ENCODE measurements at places on chromosomes 6 and 20.
A peak's percentile ranks its signal among the peaks of the same experiment; 100 is the strongest.

- DNase-seq, result no peak
Measured at GRCh38 chr20:41170386-41171105, 33.2 kb downstream of the PLCG1 start.

DNA sequence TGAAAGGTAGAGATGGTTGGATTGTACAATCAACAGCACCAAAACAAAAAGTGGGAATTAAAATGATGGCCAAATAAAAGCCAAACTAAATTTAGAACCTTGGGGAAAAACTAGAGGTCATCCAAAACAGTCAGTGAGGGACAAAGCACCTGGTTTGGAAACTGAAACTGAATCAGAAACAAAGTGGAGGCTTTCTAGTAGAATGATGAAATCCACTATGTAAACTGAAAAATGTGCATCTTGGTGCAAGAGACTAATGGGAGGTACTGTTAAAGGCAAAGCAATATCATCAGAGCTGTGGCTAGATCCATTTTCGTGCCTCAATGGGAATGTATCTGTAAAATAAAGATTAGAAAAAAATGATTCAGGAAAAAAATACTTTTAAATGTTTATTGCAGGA, 380.0 kb upstream of the GJE1 start:
- no peak for DNase-seq

GRCh38 chr6:16712931-16713484, 48.3 kb downstream of the ATXN1 start:
- DNase-seq, result peak; percentile 16

DNA sequence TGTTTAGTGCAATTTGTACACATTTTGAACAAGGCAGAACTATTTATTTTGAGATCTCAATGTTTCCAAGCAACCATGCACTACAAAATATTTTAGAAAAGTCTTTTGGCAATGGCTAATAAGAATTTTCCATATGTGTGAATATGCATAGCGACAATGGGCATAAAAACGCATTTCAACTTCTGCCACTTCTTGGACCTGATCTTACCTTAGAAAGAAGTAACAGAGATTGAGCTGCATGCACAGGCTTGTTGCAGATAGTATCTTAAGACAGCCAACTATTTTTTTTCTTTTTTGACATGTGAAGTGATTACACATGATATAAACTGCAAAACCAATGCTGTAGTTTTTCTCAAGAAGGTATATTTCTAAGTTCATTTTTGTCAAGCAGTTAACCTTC, 210.4 kb upstream of the PHACTR1 start:
- DNase-seq, result no peak

GRCh38 chr20:36802326-36803222, 29.0 kb upstream of the DSN1 start:
- no peak for DNase-seq

GRCh38 chr6:106097411-106098231, 11.5 kb downstream of the PRDM1 start:
- DNase-seq, result no peak

GRCh38 chr6:7006515-7007191, 101.1 kb upstream of the RREB1 start:
- no peak for DNase-seq

DNA sequence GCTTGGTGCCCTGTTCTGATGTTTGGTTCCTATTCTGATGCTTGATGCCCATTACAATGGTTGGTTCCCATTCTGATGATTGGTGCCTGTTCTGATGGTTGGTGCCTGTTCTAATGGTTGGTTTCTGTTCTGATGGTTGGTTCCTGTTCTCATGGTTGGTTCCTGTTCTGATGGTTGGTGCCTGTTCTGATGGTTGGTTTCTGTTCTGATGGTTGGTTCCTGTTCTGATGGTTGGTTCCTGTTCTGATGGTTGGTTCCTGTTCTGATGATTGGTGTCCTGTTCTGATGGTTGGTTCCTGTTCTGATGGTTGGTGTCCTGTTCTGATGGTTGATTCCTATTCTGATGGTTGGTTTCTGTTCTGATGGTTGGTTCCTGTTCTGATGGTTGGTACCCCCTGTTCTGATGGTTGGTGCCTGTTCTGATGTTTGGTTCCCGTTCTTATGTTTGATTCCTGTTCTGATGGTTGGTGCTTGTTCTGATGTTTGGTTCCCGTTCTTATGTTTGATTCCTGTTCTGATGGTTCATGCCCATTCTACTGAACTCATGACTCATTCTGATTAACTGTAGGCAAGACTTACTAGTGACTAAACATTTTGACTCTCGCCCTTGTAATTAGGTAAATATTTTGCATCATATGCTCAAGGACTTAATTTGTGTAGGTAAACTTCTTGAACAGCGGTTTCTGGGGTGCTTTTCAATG, 146.2 kb downstream of the DLL1 start:
- DNase-seq, result no peak

GRCh38 chr6:130625825-130626527, 201.2 kb upstream of the SMLR1 start:
- DNase-seq, result no peak

DNA sequence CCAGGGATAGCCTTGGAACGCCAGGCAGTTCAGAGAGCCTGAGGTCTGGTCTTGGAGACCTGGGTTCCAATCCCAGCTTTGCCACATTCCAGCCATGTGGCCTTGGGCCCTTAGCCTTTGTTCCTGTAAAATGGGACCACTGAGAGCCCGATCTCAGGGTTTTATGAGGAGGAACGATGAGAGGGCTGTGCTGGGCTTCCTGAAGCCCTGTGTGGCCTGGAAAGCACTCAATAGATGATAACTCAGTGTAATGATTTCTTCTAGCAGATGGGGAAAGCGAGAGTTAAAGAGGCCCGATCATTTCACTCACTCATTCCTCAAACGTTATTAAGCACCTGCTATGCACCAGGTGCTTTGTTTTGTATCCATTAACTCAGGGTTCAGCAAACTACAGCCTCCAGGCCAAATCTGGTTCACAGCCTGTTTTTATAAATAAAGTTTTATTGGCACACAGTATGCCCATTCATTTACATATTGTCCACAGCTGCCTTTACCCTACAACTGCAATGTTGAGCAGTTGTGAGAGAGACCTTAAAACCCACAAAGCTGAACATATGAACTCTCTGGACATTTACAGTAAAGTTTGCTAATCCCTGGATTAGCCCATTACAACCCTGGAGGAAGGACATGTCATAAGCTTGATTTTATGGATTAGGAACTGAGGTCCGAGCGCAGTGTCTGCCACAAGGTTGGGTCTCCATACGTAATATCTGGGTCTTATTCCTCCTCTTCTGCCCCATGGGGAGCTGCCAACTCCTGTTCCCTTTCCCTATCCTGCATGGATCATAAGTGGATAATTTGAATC, 90.4 kb downstream of the CEBPB start:
- DNase-seq, result no peak

DNA sequence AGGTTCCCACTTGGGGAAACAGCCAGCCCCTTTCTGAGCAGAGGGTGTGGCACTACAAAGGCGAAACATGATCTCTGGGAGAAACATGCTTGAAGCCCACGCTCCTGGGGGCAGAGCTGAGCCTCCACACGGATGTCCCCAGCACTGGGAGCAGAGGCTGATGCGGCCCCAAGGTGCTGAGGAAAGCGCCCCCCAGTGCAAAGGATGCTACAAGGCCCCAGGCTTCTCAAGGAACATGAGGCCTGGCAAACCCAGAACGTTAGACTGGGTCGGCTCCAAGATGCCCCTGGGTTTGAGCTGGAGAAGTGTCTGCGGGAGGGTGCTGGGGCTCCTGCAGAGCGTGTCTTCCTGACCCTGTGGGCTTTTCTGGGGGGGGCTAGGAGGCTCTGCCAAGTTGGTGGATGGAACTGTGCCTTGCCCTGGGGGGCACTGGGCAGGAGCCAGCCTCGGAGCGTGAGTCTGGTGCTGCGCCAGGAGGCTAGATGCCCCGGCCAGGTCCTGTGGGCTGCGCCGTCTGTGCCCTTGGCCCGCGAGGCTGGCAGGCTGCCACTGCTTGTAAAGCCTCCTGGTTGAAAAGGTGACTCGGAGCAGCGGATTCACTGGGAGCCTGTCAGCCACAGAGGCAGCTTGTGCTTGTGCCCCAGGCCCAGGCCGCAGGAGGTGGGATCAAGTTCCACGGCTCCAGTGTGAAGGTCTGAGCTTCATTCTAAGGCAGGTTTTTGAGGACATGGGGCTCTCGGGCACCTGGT, 8.1 kb downstream of the SYNJ2 start:
- no peak for DNase-seq

DNA sequence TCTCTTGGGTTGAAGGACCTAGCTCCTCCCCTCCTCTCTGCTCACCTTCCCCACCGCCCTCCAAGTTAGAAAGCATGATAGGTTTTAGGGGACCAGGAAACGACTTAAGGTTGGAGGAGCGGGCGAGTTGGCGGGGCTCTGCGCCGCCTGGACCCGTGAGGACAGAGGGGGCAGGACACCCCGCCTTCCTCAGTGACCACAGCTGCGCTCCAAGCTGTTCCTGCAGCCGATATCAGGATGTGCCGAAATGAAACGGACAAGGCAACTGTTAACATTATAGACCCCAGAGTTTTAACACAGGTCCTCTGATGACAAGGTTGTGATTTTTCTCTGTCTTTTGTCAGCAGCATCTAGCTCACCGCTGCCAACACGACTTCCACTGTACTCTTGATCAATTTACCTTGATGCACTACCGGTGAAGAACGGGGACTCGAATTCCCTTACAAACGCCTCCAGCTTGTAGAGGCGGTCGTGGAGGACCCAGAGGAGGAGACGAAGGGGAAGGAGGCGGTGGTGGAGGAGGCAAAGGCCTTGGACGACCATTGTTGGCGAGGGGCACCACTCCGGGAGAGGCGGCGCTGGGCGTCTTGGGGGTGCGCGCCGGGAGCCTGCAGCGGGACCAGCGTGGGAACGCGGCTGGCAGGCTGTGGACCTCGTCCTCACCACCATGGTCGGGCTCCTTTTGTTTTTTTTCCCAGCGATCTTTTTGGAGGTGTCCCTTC, at the start of gene GRM1:
Gene GRM1 (plus strand): TSS at position 212 of the 722 bp plus-strand sequence. CDS start 456 bp downstream, at position 668.
- DNase-seq, result no peak

DNA sequence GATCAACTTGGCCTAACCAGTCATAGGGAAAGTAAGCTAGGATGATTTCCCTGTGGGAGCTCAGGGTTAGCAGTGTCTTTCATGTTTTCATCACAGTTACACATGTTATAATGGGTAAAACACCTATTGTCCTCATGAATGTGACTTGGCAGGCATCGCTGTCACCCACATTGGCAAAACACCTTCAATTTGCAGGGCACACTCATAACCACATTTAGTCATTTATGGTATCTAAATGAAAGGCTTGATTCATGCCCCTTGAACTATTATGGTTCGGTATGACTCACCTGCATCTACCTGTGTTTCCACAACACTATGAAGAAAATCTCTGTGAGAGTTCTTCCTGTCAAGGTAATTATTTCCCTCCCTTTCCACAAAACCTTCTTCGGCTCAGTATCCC, 49.2 kb downstream of the FRK start:
- DNase-seq, result no peak

GRCh38 chr6:151647976-151648639, 154.3 kb downstream of the CCDC170 start:
- no peak for DNase-seq

- no peak for DNase-seq
Measured at GRCh38 chr6:170281331-170282292, 9.3 kb downstream of the DLL1 start.

GRCh38 chr20:44643596-44644229, 7.8 kb downstream of the ADA start:
- no peak for DNase-seq

GRCh38 chr6:152368751-152369624, 268.2 kb downstream of the SYNE1 start:
- no peak for DNase-seq

DNA sequence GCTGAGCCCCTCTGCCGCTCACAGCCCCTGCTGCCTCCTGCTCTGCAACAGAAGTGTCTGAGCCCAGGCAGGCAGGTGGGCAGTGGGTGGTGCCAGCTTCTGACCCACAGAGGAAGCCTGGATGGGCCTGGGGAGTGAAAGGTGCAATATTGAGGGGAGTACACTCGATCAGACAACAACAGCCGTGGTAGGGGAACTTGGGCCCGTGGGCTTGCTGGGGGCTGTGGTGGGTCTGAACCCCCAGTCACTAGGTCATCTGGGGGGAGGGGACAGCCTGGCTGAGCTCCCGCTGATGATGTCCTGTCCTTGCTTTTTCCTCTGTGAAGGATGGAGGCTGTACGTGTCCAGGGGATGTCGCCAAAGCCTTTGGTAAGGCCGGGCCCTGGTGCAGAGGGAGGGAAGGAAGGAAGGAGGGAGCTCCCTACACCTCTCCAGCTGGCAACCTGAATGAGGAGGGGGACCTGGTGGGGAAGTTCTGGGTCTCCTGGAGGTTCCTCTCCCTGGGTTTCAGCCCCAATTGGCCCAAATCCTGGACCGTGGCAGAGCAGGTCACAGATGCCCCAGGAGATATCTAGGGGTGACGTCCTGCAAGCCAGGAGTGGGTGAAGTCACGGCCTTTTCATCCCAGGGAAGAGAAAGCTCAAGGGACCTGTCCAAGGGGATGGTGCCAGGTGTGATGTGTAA, 47.2 kb downstream of the GMPR start:
- no peak for DNase-seq

DNA sequence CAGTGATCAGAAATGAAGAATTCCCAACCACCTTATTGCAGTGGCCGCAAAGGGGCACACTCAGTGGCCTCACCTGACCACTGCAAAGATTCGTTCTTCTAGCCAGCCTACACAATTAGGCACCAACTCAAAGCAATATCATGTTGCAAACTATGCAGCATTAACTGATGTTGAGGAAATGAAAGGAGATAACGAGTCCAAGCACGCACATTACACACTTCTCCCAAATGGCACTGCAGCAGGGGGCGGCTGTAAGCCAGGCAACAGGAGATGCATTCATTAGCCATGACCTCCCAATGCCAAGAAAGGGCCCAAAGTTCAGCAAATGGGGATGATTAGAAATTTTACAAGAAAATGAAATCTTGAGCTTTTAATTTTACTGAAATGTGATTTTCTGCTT, 39.3 kb downstream of the ATXN1 start:
- DNase-seq, result no peak

- DNase-seq, result no peak
Measured at GRCh38 chr6:162712694-162713093, 14.9 kb downstream of the PRKN start.

GRCh38 chr20:2914160-2914559, 40.9 kb downstream of the PTPRA start:
- no peak for DNase-seq

DNA sequence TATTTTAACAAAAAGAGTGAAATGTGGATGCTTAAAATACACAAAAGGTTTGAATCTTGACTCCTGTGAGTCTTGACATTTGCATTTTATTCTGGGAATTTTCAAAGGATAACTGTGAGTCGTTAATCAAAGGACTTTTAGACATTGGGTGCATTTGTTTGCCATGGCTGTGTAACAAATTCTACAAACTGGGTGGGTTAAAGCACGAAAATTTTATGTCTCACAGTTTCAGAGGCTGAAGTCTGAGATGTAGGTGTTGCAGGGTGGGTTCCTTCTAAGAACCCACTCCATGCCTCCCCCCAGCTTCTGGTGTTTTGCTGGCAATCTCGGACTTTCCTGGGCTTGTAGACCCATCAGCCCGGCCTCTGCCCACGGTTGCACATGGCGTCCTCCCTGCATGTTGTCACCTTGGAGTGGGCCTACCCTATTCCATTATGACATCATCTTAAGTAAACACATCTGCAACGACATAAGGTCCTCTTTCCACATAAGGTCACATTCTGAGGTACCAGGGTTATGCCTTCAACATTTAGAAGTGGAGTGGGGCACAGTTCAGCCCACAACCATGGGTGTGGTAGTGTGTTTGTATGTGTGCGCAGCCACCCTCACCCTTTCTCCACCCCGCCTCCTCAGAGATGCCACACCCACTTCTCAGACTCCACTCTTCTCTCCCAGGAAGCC, 113.1 kb downstream of the FOXA2 start:
- DNase-seq, result no peak

- DNase-seq, result no peak
Measured at GRCh38 chr6:91904586-91905164, 1317.8 kb upstream of the MAP3K7 start.

GRCh38 chr20:29319725-29320124, 1937.7 kb upstream of the DEFB115 start:
- no peak for DNase-seq
